T-helper 2 cell (primary cell): ENCODE measurements at places on chromosomes 7 and 10.

GRCh38 chr10:103470761-103471653 is 8.0 kb downstream of the CALHM3 start:
- DNase-seq = peak; percentile 48

- no peak for DNase-seq
Measured at GRCh38 chr10:126247446-126247975, 140.8 kb downstream of the ADAM12 start.

GRCh38 chr7:39271402-39271801 is 293.7 kb downstream of the POU6F2 start:
- no peak for DNase-seq

- DNase-seq = no peak
Measured at GRCh38 chr7:114740941-114741340, 181.0 kb upstream of the MDFIC start.

- no peak for DNase-seq
Measured at GRCh38 chr7:14233868-14234369, 244.5 kb upstream of the ETV1 start.

DNA sequence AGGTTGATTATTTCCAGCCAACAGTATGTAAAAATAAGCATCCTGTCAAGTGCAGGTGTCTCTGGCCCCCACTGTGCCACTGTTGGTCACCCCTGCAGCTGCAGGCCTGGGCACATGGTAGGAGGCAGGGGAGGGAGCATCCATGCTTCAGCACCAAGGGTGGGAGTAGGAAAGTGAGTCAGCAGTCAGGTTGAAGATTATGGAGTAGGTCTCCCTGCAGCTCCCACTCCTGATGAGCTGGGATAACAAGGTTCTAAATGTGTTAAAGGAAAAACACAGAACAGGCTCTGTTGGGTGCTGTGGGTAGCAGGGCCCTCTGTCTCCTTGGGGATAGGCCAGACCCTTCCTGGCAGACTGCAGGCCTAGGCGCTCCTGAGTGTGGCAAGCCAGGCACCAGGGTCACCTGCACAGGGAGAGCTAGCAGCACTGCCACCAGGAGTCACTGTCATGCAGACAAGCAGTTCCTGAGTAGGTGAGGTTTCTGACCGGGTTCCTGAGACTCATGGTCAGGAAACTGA is 59.3 kb downstream of the NUDCD3 start:
- no peak for DNase-seq

GRCh38 chr10:129971381-129972144 is 7.5 kb upstream of the EBF3 start:
- DNase-seq = peak; percentile 69

- DNase-seq = no peak
Measured at GRCh38 chr7:47380325-47381133, 201.4 kb downstream of the TNS3 start.

DNA sequence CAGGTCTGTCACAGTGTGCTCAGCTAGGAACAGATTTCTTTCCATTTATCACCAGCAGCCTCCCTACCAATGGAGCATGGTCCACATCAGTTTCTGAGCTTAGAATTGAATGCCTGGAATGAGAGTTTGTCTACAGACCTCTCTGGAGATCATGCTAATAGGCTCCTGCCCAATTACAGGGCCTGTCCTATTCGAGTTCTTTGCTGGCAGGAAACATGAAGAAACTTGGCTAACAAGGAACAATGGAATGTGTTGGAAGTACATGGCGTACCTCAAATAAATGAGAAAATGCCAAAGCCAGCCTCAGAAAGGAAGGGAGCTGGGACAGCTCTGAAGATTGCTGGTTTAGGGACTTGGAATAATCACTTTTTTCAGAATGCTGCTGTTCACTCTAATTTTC is 186.0 kb upstream of the AKR1E2 start:
- DNase-seq = no peak

- no peak for DNase-seq
Measured at GRCh38 chr7:151839451-151839921, 37.4 kb downstream of the PRKAG2 start.

DNA sequence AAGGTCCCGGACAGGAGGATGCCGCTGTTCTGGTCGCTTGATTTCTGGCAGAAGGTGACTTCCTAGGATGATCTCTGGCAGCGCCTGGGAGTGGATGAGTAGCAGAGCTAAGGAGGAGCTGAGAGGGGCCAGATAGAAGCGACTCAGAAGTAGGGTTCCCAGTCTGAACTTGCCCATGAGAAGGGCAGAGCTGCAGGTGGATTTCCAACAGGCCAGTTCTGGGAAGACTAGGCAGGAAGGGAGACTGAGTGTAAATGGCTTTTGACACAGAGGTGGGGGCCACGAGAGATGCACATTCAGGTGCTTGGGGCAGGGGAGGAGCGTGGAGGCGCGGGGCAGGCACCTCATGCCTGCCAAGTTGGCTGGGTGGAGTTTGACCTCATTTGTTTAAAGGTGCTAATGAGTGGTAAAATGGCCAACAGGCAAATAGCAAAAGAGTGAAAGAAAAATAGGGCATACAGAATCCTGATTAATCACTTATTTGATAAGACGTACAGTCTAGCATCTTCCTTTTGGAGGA is 58.8 kb downstream of the SHH start:
- DNase-seq = no peak

GRCh38 chr7:150737265-150738055 is at the start of gene GIMAP5:
Gene GIMAP5 (plus strand): TSS chr7:150737418. CDS start chr7:150740885, 3,467 bp downstream.
- peak; percentile 75 for DNase-seq

GRCh38 chr7:81053623-81054022 is 134.8 kb upstream of the SEMA3C start:
- no peak for DNase-seq

GRCh38 chr10:100838986-100839385 is 73.8 kb upstream of the SLF2 start:
- no peak for DNase-seq

DNA sequence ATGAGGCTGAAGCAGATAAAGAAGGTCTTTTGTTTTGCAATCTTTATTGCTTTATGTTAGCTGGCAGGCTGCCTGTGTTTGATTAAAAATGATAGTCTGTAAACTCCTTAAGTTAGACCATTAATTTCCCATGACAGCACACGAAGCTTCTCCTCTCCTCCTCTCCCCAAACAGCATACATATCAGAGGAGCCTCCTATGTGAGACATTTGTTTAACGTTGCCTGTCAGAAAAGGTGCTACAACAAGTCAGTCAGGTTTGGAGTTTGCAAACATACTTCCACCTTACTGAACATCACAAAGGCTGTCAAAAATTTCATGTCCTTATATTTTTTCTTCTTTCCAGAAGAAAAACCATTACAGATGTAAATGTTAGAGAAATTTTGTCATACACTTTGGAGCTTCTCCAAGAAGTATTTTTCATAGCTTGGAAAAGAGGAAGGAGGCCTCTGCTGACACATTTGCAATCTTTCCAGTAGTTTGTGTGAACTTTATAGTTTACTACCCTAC is 393.1 kb downstream of the EXOC4 start:
- DNase-seq = no peak
